ENCODE measurements at places on chromosomes 5 and 9.
A peak's percentile ranks its signal among the peaks of the same experiment; 100 is the strongest.

DNA sequence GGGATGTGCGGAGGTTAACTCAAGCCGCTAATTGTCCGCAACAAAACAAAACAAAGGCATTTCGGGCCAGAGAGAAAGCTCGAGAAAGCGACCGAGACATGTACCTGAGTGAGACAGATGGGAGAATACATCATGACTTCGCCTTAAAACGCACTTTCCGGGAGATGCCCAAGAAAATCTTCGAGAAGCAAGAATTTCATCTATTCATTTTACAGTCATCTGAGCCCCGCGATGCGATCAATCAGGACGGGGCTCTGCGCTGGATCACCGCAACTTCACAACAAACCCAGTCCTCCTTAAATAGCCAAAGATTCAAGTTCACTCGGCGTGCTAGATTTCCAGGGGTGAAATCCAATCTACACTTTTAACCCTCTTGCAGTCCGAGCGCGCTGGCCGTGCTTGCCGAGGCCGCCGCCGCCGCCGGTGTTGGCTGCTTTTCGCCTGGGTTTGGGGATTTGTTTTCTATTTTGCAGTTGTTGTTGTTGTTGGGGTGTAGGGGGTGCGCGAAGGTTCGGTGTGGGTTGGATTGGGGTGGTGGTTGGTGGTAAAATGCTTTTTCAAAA lies 482 bp downstream of the NFIB start:
- DNase-seq = no peak

DNA sequence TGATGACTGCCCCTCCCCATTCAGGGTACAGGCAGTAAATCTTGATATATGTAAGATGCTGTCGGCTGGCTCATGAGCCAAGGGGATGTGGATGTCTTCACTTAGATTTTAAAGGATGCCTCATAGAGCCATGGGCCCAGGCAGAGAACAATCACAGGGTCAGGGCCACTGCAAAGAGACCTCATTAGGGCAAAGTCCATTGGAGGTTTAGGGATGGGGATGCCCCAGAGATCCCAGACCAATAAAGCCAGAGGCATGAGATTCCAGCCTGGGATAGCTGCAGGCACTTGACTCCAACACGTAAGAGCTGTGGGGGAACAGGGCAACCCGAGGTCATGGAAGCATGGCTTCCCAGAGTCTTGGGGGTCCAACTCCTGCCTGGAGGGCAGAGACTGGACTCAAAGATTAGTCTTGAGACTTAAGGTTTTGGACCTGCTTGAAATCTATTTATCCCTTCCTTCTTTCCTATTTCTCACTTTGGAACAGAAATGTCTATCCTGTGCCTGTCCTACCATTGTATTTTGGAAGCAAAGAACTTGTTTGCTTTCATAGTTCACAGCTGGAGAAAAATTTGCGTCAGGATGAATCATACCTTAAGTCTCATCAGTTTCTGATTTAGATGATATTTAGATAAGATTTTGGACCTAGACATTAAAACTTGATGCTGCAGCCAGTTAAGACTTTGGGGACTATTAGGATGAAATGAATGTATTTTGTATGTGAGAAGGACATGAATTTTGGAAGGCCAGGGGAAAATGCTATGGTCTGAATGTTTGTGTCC lies 101.3 kb upstream of the ADRA1B start:
- DNase-seq = no peak

DNA sequence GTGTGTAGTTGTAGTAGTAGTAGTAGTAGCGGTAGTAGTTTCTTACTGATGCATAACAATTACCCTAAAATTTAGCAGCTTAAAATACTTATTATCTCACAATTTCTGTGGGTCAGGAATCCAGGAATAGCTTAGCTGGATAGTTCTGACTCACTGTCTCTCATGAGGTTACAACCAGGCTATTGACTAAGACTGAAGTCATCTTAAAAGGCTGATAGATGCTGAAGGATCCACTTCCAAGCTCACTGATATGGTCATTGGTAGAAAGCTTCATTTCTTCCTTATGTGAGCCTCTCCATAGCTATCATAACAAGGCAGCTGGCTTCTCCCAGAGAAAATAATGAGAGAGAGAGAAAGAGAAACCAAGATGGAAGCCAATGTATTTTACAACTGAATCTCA lies 147.5 kb upstream of the FBXL17 start:
- no peak for DNase-seq

GRCh38 chr5:83066548-83067110 lies 10.6 kb downstream of the TMEM167A start:
- DNase-seq = no peak

GRCh38 chr5:158382473-158382872 lies 523.5 kb upstream of the CLINT1 start:
- DNase-seq = peak; percentile 1

- DNase-seq = peak; percentile 20
These were observed 33.1 kb downstream of the ATP6V0E1 start for GRCh38 chr5:173016598-173017046.

- no peak for DNase-seq
These were observed 9.5 kb downstream of the TRIM41 start for GRCh38 chr5:181232593-181232992.

DNA sequence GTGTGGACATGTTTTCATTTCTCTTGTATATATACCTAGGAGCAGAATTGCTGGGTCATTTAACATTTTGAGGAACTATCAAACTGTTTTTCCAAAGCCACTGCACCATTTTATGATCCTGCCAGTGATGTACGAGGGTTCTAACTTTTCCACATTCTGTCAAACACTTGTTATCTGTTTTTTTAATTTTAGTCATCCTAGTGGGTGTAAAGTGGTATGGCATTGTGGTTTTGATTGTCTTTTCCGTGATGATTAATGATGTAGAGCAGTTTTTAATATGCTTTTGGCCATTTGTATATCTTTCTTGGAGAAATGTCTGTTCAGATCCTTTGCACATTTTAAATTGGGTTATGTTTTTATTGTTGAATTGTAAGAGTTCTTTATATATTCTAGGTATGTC lies 107.0 kb downstream of the MELK start:
- DNase-seq = no peak

GRCh38 chr5:96503501-96504236 lies 70.6 kb upstream of the PCSK1 start:
- DNase-seq = no peak

- DNase-seq = no peak
These were observed 164.9 kb upstream of the SEMA6A start for GRCh38 chr5:116739571-116739970.

- DNase-seq = peak; percentile 50
These were observed 32.7 kb upstream of the SPARC start for GRCh38 chr5:151719228-151720000.

- no peak for DNase-seq
These were observed 596 bp upstream of the FGFR4 start for GRCh38 chr5:177085985-177086653.

DNA sequence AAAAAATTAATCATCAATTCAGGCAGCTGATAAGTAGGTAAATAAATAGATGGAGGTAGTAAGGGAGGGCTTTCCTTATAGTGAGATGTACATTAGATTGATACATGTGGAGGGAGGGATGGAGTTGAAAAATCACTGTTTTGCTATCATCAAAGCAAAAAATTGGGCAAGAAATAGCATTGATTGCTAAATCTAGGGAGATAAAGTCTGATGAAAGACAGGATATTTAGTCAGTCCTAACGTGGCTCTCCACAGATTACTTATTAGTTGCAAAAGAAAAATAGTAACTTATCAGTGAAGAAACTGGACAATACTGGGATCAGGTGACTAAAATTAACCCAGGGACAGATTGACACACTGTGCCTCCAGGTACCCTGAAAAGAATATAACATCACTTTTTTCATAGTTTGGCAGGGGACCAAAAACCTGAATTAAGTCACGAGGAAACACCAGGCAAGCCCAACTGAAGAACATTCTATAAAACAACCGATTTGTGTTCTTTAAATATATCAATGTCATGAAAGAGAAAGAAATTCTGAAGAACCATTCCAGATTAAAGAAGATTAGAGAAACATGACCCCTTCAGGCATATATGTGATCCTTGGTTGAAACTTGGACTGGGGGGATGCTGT lies 27.1 kb upstream of the GOLPH3 start:
- DNase-seq = no peak

GRCh38 chr5:59423021-59423420 lies 470.5 kb downstream of the PDE4D start:
- no peak for DNase-seq

DNA sequence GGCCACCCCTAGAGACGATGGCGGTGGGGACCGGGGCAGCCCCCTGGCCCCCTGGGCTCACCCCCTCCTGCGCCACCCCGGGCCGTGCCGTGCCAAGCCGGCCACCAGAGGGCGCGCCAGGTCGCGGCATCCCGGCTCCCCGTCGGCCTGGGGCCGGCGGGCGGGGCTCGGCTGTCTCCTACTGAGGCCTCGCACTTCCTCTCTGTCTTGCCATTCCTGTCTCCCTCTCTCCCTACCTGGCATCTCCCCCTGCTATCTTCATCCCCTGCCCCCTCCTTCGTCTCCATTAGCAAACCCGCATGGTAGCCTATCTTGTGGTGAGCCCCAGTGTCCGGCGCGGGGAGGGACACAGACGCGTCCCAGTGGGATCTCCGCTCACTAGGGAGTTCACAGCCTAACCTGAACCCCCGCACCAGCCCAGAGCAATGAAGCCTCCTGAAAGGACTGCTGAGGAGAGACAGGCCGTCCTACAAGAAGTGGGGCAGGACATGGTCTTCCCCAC lies 29.8 kb upstream of the FABP6 start:
- DNase-seq = peak; percentile 76

- DNase-seq = no peak
These were observed 60.3 kb upstream of the EPB41L4A start for GRCh38 chr5:112479418-112479817.

GRCh38 chr5:91277093-91277626 lies 106.0 kb downstream of the ARRDC3 start:
- DNase-seq = no peak

DNA sequence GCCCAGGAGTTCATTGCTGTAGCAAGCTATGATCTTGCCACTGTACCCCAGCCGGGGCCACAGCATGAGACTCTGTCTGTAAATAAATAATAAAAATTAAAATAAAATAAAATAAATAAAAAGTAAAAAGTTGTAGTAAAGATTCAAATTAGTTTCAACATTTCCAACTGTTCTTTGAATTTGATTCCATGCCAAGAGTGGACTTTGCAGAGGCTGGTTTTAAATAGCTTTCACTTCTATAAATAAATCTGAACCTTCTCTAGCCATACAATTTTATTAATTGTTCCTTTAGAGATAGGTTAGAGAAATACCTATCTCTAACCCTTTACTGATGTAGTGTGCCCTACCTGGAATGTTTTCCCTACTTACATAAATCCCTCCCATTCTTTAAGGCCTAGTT lies 129.7 kb upstream of the SLIT3 start:
- DNase-seq = no peak

DNA sequence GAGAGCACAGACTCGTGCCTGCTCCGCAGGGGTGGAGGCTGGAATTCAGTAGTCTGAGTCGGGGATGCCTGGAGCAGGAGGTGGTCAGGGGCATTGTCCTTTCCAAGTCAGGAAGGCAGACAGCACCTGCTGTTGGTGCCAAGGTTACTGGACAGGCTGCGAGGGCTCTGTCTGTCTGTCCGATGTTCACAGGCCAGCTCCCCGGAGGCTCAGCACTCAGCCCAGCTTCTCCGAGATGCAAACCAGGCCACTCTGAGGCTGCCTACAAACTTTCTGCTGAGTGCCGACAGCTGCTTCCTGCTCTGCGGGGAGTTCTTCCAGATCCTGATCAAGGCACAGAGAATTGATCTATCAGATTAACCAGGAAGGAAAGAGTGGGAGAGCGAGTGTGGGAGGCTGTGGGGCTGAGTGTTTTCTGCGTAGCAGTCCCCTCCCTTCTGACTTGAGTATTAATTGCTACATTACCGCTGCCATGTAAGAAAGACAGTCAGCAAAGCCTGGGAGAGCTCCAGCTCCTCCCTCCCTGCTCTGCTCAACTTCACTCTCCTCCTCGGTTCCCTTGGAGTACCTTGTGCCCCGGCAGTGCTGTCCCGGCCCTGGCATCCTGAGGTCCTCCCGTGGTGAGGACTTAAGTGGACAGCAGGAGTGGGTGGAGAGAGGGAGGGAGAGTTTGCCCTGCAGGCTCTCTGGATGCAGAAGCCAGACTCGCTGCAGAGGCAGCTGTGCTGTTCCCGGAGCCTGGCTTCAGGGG lies 36.0 kb downstream of the KCNMB1 start:
- DNase-seq = peak; percentile 93

GRCh38 chr9:14271093-14271673 lies 42.8 kb downstream of the NFIB start:
- no peak for DNase-seq

GRCh38 chr5:83184534-83184933 lies 107.2 kb downstream of the XRCC4 start:
- no peak for DNase-seq

DNA sequence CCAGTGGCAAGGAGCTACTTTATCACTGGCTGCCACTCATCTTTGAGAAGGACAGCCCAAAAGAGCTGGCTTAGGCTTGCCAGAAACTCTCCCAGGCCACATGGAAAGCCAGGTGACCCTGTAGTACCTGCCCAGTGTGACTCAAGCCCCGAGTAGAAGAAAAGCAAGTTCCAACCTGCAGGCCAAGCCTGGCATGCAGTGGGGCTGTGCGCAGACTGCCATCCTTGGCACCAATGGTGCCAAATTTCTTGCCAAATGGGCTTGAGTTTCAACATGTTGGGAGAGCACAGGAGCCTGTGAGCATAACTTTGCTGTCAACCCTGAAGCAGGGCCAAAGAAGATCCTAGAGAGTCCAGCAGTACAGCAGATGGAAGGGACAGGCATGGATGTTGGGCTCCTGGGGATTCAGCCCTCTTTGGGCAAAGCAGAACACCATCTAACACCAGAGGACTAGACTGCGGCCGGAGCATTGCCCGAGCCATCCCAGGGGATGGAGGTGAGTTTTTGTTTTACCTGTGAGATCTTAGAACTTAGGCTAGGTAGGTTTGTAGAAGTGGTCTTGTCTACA lies 27.3 kb upstream of the SHB start:
- no peak for DNase-seq

DNA sequence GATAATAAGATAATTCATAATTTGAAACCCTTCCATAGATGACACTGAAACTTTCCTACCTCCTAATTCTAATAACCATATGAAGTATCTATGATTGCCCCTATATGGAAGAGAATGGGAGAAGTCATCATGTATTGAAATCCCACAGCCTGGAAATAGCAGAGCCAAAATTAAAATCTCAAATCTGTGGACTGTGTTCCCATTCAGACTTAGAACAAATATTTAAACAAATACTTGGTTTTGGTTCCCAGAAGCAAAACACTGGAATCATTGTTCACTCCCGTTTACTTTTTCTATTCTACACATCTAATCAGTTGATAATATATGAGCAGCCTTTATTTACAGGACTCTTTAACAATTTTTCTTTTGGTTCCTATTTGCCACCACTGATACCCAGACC lies 92.6 kb upstream of the PTPRD start:
- DNase-seq = no peak

DNA sequence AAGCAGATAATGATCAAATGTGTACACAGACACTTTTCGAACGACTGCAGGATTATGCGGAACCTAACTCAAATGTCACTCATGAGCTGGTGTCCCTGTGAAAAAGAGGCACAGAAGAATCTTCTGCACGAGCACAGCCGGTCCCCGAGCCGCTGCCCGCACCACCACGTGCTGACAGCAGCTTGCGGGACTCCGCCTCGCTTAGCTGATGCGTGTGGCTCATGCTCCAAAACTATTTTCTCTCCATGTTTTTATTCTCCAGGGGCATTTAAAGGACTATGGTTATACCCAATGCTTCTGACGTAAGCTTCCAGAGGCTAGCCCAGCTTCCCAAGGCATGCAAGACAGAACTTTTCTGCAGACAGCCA lies 9.5 kb downstream of the SEC16A start:
- DNase-seq = no peak
